Trophoblast cell (in vitro differentiated cells and primary cell): ENCODE measurements at places on chromosomes 13 and 19.
A peak's percentile ranks its signal among the peaks of the same experiment; 100 is the strongest.

- H3K27ac ChIP-seq = no peak overlapping the region
- H3K4me1 ChIP-seq = no peaks in the 10 kb centered on the region
- H3K36me3 ChIP-seq = no peaks in the 10 kb centered on the region
These were observed 794.7 kb downstream of the EFNB2 start for GRCh38 chr13:105740739-105741138.

GRCh38 chr13:63167699-63168337 lies 1752.2 kb upstream of the PCDH20 start:
- H3K27ac ChIP-seq = peak overlapping the region; percentile 41
- DNase-seq = no peak
- H3K36me3 ChIP-seq = no peaks in the 10 kb centered on the region
- no peak overlapping the region for H3K4me3 ChIP-seq
- H3K4me1 ChIP-seq = peaks cover 3% of the 10 kb centered on the region

- H3K4me3 ChIP-seq = no peak overlapping the region
- H3K36me3 ChIP-seq = no peaks in the 10 kb centered on the region
- H3K27me3 ChIP-seq = no peaks in the 10 kb centered on the region
- H3K4me1 ChIP-seq = no peaks in the 10 kb centered on the region
- DNase-seq = no peak
- H3K27ac ChIP-seq = no peak overlapping the region
These were observed 872.3 kb downstream of the EFNB2 start for GRCh38 chr13:105663182-105663581.

DNA sequence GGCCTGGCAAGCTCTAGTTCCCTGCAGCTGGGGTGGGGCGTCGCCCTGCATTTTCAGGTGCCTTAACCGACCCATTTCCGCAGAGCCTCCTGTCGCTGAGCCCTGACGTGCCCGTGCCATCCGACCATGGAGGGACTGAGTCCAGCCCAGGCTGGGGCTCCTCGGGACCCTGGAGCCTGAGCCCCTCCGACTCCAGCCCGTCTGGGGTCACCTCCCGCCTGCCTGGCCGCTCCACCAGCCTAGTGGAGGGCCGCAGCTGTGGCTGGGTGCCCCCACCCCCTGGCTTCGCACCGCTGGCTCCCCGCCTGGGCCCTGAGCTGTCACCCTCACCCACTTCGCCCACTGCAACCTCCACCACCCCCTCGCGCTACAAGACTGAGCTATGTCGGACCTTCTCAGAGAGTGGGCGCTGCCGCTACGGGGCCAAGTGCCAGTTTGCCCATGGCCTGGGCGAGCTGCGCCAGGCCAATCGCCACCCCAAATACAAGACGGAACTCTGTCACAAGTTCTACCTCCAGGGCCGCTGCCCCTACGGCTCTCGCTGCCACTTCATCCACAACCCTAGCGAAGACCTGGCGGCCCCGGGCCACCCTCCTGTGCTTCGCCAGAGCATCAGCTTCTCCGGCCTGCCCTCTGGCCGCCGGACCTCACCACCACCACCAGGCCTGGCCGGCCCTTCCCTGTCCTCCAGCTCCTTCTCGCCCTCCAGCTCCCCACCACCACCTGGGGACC lies 1.2 kb downstream of the ZFP36 start:
- H3K4me3 ChIP-seq = peak overlapping the region; percentile 96
- peak overlapping the region; percentile 94 for H3K27ac ChIP-seq
- H3K36me3 ChIP-seq = peaks cover 12% of the 10 kb centered on the region

- H3K4me1 ChIP-seq = no peaks in the 10 kb centered on the region
- DNase-seq = no peak
- H3K27me3 ChIP-seq = no peaks in the 10 kb centered on the region
These were observed 143.4 kb downstream of the DIAPH3 start for GRCh38 chr13:60020288-60020687.

GRCh38 chr13:86870444-86870843 lies 800.7 kb upstream of the SLITRK5 start:
- DNase-seq = peak; percentile 51
- H3K36me3 ChIP-seq = no peaks in the 10 kb centered on the region
- no peaks in the 10 kb centered on the region for H3K27me3 ChIP-seq
- H3K4me3 ChIP-seq = no peak overlapping the region

GRCh38 chr19:16115301-16116039 lies 3.8 kb downstream of the RAB8A start:
- H3K27ac ChIP-seq = peak overlapping the region; percentile 18
- H3K27me3 ChIP-seq = no peaks in the 10 kb centered on the region
- peaks cover 25% of the 10 kb centered on the region for H3K36me3 ChIP-seq
- no peak for DNase-seq
- no peak overlapping the region for H3K4me3 ChIP-seq

- no peaks in the 10 kb centered on the region for H3K27me3 ChIP-seq
- H3K4me3 ChIP-seq = no peak overlapping the region
- no peaks in the 10 kb centered on the region for H3K36me3 ChIP-seq
- peak; percentile 8 for DNase-seq
- H3K27ac ChIP-seq = no peak overlapping the region
These were observed 25.2 kb upstream of the ZNF845 start for GRCh38 chr19:53308339-53308811.

- H3K27me3 ChIP-seq = no peaks in the 10 kb centered on the region
- DNase-seq = no peak
These were observed 406.3 kb downstream of the DCT start for GRCh38 chr13:94073007-94073744.

GRCh38 chr19:17405250-17406045 lies at the start of gene BST2:
TSS of gene BST2 (minus strand) at chr19:17405630. CDS start at chr19:17405575, 55 bp downstream.
- H3K27ac ChIP-seq = no peak within 1 kb of the TSS
- peak; percentile 38 for DNase-seq
- peaks cover 12% of the 10 kb centered on the region for H3K4me1 ChIP-seq

DNA sequence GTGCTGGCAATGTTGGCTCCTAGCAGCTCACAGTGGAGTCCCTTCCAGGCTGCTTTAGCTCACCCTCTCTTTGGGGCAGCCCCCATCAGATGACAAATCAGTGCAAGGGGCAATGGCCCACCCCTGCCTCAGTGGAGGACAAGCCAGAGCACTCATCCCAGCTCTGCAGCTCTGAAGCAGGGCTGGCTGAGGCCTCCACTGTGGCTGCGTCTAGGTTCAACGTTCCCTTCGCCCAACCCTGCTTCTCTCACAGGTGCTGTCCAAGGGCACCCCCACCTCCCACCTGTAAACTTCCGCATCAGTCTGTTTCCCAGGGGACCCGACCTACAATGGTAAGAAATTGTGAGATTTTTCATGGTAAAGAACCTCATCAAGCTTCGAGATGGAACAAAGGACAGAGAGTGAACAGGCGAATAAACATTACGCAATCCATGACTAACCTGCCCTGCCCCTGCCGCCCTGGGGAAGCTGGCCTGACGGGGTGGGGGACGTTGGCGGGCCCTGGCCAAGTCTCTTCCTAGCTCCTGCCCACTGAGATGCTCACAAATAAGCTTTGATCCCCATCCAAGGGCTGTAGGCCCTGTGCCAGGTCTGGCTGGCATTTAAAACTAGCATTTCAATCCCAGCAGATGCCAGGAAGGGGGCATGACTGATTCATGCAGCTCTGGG lies 40.5 kb downstream of the DZIP1 start:
- no peak overlapping the region for H3K4me3 ChIP-seq
- H3K27me3 ChIP-seq = no peaks in the 10 kb centered on the region
- peak; percentile 33 for DNase-seq
- peaks cover 25% of the 10 kb centered on the region for H3K36me3 ChIP-seq
- peaks cover 3% of the 10 kb centered on the region for H3K4me1 ChIP-seq

DNA sequence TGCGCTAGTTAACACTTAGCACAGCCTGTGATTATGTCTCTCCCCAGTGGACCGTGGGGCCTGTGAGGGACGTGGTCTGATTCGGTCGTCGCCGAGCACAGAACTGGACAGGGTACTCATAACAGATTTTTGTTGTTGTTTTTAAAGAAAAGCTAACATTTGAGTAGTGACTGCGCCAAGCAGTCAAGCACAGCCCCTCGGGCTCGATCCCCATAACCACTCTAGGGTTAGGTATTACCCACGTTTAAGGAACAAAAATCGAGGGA lies 805 bp upstream of the PTOV1 start:
- H3K27me3 ChIP-seq = no peaks in the 10 kb centered on the region
- peaks cover 21% of the 10 kb centered on the region for H3K36me3 ChIP-seq
- H3K27ac ChIP-seq = no peak overlapping the region
- no peak for DNase-seq
- H3K4me3 ChIP-seq = peak overlapping the region; percentile 42
- peaks cover 17% of the 10 kb centered on the region for H3K4me1 ChIP-seq

GRCh38 chr13:34993470-34993869 lies 51.4 kb downstream of the NBEA start:
- no peaks in the 10 kb centered on the region for H3K27me3 ChIP-seq
- H3K36me3 ChIP-seq = no peaks in the 10 kb centered on the region
- H3K27ac ChIP-seq = no peak overlapping the region
- no peaks in the 10 kb centered on the region for H3K4me1 ChIP-seq
- no peak for DNase-seq

DNA sequence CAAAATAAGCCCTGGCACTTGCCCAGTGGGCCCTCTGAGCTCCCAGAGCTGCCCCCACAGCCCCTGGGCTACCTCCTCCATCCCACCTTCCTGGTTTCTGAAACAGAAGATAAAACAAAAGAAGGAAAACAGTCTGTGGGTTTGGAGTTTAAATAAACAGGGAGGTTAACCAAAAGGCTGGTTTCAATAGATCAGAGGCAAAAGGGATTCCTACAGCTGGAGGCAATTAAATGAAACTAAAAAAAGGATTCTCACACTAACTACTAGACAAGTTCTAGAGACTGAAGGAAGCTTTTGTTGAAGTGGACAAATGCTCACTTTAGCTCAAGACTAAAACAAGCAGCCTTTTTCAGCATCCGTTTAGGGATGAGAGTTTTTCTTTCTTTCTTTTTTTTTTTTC lies 569.8 kb downstream of the FGF9 start:
- H3K27ac ChIP-seq = no peak overlapping the region
- H3K4me3 ChIP-seq = no peak overlapping the region
- no peaks in the 10 kb centered on the region for H3K4me1 ChIP-seq
- no peak for DNase-seq

DNA sequence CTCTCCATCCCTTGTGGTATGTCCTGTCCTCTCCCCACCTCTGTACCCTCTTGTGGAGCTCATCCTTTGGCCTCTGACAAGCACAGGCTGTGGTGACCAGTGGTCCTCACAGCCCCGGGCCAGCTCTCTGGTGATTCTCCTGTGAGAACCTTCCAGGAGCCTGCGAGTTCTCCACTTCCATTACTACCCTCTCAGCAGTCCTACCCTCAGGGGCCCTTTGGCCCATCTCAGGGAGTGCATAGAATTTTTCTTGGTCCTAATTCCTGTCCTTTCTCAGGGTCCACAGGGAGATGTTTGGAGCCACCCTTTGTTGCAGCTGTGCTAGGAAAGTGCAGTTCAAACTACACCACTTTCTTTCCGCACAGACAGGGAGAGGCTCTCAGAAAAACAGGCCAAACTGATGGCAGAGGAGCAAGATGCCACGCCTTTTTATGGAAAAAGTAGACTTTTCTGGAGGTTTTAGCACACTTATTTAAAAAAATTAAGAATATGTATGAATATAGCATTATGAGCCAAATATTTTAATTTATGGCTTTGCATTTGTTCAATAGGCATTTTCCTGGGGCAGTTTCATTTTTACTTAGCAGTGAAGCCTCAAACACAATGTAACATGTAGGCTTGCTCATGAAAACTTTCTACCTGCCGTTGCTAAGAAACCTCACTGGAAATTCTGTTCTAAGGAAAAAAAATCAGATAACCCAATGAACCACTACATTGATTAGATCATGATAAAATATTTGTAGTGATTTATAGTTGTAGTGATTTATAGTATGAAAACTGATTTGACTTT lies 92.0 kb downstream of the GPR12 start:
- H3K4me1 ChIP-seq = no peaks in the 10 kb centered on the region
- H3K27ac ChIP-seq = no peak overlapping the region
- no peak overlapping the region for H3K4me3 ChIP-seq
- no peaks in the 10 kb centered on the region for H3K36me3 ChIP-seq
- no peaks in the 10 kb centered on the region for H3K27me3 ChIP-seq
- DNase-seq = no peak

DNA sequence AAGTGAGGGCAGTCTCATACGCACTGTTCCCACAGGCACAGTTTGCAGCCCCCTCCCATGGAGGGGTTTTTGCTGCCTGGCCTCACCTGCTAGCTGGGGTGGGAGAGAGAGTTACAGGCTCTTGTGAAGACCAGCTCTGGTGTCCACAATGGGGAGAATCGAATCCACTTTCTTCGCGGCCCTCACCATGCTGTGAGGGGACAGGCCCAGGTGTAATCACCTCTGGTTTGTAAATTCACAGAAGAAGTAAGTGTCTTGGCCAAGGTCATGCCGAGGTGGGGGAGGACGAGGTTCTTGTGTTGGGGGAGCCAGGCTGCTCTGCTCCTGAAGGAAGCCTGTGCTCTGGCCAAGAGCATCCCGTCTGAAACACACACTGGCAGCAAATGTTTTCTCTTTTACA lies 39.5 kb downstream of the TEX29 start:
- DNase-seq = no peak
- no peaks in the 10 kb centered on the region for H3K36me3 ChIP-seq
- no peak overlapping the region for H3K4me3 ChIP-seq

- no peak overlapping the region for H3K27ac ChIP-seq
- H3K4me1 ChIP-seq = peaks cover 34% of the 10 kb centered on the region
- DNase-seq = no peak
- peaks cover 42% of the 10 kb centered on the region for H3K36me3 ChIP-seq
These were observed 2.6 kb downstream of the CIRBP start for GRCh38 chr19:1271528-1272422.

- no peaks in the 10 kb centered on the region for H3K27me3 ChIP-seq
- H3K27ac ChIP-seq = no peak overlapping the region
- no peak overlapping the region for H3K4me3 ChIP-seq
- H3K4me1 ChIP-seq = no peaks in the 10 kb centered on the region
- H3K36me3 ChIP-seq = no peaks in the 10 kb centered on the region
These were observed 34.8 kb downstream of the SLC10A2 start for GRCh38 chr13:103031332-103031873.

DNA sequence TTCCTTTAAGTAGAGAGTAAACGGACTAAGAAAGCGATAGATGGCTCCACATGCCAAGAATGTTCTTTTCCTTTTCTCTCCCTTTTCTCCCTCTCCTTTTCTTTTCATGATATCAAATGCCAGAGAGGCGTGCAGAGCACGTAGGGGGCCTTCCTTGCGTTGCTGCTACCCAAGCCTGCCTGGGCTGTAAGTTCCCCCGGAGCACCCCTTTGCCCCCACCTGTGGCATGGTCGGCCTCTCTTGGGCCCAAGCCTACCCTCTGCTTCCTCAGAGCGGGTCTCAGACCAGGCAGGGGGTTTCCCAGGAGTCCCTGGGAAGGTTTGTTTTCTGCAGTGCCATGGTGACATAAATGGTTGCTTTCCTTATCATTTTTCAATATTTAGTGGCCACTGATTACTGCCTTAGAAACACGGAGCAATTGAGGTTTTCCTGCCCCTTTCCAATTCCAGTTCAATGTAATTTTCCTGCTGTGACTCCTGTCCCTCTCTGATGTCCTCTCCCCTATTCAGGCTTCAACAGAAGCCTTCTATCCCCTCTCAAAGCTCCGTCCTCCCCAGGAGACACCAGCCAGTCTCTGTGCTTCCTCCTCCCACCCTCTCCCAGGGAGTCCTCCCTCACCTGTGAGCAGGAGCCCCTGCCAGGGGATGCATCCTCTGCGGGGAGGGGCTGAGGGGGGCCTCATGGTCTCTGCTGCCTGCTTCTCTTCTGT lies 22.6 kb upstream of the CD177 start:
- H3K36me3 ChIP-seq = no peaks in the 10 kb centered on the region
- H3K4me3 ChIP-seq = no peak overlapping the region
- no peak overlapping the region for H3K27ac ChIP-seq
- no peaks in the 10 kb centered on the region for H3K4me1 ChIP-seq

GRCh38 chr19:9406798-9407352 lies 28.5 kb downstream of the ZNF266 start:
- no peak overlapping the region for H3K27ac ChIP-seq
- DNase-seq = peak; percentile 12
- H3K4me3 ChIP-seq = peak overlapping the region; percentile 65

GRCh38 chr13:20546556-20546955 lies 20.4 kb upstream of the IFT88 start:
- H3K4me1 ChIP-seq = no peaks in the 10 kb centered on the region
- no peaks in the 10 kb centered on the region for H3K27me3 ChIP-seq
- no peak overlapping the region for H3K4me3 ChIP-seq
- H3K36me3 ChIP-seq = no peaks in the 10 kb centered on the region
